ENCODE measurements at places on chromosomes 4 and X. TPM values are rescaled to one million over a fixed set of nuclear protein-coding genes. Genes with fewer than 3 reads are reported as not detected.

The PDZD4 gene
- total RNA-seq = under 0.01 TPM

The FGG gene
- total RNA-seq = not detected

The EGF gene
- total RNA-seq = 0.36 TPM

The DUSP21 gene
- not detected for total RNA-seq

The LINC00632 gene
- 9.4 TPM for total RNA-seq

Data from osteoblast (primary cell).